Cortex of kidney (tissue), 1 donor: ENCODE measurements at places on chromosomes 13 and 19.

DNA sequence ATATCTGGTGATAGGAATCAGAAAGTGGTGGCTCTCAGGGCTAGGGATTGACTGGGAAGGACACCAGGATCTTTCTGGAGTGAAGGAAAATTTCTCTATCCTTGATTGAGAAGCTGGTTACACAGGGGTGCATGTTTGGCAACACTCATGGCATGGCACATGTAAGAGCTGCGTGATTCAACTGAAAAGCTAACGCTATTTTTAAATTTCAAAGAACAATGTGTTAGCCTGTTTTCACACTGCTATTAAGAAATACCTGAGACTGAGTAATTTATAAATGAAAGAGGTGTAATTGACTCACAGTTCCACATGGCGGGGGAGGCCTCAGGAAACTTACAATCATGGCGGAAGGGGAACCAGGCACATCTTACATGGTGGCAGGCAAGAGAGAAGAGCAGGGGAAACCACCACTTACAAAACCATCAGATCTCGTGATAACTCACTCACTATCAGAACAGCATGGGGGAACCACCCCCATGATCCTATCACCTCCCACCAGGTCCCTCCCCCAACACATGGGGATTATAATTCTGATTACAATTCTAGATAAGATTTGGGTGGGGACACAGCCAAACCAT lies 7.4 kb downstream of the SIGLEC8 start:
- DNase-seq: no peak

DNA sequence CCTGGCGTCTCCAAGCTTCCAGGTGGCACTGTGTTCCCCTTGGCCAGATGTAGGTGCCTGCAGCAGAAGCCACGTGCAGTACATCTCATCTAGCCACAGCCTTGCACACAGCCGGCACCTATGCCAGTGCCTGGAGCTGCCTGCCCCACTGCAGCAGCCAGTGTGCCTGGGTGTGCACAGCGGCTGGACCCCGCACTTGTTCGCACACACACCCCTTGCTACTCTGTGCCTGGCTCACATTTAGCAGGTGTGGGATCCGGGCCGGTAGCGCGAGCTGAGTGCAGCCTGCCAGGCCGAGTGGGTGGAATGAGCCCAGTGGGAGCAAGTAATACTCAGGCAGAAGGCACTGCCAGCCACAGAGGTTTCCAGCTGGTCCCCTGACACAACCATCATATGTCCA lies 26.9 kb upstream of the RBM26 start:
- no peak for DNase-seq

DNA sequence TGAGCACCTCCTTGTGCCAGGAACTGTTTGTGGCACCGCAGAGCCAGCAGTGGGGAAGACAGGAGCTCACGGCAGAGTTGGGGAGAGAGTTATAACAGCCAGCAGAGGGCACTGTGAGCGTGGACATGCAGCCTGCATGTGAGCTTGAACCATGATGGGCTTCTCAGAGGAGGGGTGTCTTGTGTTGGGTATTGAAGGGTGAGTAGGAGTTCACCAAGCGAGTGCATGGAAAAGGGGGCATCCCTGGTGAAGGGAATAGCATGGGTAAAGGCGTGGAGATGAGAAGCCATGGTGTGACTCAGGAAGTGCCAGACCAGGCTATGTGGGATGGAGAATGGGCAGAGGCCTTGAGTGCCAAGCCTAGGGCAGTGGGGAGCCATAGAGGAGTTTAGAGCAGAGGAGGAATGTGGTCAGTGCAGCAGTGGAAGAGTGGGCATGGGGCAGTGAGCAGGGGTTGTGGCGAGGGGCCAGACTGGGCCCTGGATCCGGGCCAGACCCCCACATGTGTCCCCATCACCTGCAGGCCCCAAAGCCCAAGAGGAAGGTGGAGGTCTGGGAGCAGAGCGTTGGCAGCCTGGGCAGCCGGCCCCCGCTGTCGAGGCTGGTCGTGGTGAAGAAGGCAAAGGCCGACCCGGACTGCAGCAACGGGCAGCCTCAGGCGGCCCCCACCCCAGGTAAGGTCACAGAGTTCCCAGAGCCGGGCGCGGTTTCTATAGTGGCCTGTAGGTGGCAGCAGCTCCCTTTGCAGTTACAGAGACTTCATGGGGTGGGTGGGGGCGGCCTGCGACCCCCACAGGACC lies 11.8 kb upstream of the SHD start:
- DNase-seq: no peak

- DNase-seq: no peak
Measured at GRCh38 chr13:65411521-65411920, 1818.6 kb downstream of the PCDH9 start.

- no peak for DNase-seq
Measured at GRCh38 chr19:19636573-19637185, 6.8 kb downstream of the GMIP start.
